Effector memory CD4-positive, alpha-beta T cell (primary cell): ENCODE measurements at places on chromosomes 4 and X.
A peak's percentile ranks its signal among the peaks of the same experiment; 100 is the strongest.

GRCh38 chrX:10098270-10098713, 58.5 kb upstream of the CLCN4 start:
- no peaks in the 10 kb centered on the region for H3K27me3 ChIP-seq
- H3K27ac ChIP-seq, result peak overlapping the region; percentile 64
- peak; percentile 33 for DNase-seq
- peaks cover 8% of the 10 kb centered on the region for H3K4me1 ChIP-seq
- H3K4me3 ChIP-seq, result peak overlapping the region; percentile 54
- no peaks in the 10 kb centered on the region for H3K36me3 ChIP-seq

DNA sequence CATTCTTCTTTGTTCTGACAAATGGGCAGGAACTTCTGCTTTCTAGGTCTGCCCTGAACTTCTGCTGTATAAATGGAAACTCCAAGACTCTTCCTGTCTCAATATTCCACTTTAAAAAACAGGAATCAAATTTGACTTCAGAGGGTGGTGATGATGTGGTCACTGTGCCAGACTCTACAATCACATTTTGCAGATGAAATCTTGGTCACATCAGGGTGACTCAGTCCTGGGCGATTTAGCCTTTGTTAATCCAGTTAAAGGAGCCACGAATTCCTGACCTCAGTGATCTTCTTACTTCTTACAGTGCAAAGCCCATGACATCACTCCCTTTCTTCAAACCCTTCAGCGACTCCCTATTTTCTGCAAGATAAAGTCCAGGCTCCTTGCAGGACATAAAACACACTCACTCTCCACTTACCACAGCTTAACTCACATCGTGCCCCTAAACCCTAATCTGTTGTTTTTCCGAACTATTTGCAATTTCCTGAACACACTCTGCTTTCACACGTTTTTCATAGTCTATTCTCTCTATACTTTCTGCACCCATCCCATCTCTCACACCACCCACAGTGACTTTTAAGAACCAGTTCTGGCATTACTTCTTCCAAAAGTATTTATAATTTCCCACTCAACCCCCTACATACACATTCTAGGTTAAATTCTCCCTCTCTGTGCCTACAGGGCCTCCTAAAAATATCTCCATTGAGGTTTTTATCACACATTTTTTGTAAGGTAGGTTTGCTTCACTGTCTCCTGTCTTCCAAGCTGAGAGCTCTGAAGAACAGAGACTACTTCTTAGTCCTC, 11.1 kb downstream of the GASK1B start:
- no peak for DNase-seq
- no peaks in the 10 kb centered on the region for H3K27me3 ChIP-seq
- H3K36me3 ChIP-seq, result no peaks in the 10 kb centered on the region
- H3K4me1 ChIP-seq, result no peaks in the 10 kb centered on the region
- H3K27ac ChIP-seq, result no peak overlapping the region

DNA sequence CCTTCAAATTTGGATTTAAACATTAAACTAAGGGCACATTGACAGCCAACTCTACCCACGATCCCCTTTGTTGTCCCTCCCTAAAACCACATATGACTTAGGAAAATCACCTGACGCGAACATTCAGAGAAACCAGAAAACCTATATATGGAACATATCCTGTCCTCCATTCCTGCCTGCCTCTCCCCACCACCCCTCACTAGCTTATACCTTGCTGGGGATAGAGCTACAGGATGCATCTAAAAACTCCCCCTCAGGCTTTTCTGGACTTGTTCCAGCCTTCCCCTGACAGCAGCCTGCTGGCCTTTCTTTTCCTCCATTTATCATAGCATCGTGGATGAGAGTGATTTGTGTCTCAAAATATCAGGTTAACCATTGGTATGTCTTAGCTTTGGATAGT, 8.8 kb downstream of the STK26 start:
- H3K27me3 ChIP-seq, result no peaks in the 10 kb centered on the region
- no peaks in the 10 kb centered on the region for H3K4me1 ChIP-seq
- no peak overlapping the region for H3K27ac ChIP-seq
- H3K36me3 ChIP-seq, result no peaks in the 10 kb centered on the region

GRCh38 chrX:71604141-71604540, 14.2 kb downstream of the CXCR3 start:
- no peak for DNase-seq
- no peaks in the 10 kb centered on the region for H3K27me3 ChIP-seq
- peaks cover 21% of the 10 kb centered on the region for H3K4me1 ChIP-seq
- no peak overlapping the region for H3K27ac ChIP-seq

DNA sequence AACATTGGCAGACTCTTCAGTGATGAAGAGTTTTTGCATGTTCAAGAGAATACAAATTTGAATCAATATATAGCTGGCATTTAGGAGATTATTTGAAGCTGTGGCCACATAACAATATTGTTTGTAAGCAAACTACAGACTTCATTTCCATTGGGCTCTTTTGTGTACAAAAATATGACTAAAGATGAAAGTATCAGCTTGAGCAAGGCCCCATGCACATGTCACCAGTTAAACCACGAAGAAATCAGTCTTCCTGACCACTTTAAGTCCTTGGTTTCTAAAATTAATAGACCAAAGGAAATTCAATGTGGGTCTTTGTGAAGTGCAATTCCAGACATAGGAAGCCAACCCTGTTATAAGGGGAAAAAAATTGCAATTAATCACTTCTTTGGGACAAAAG, 1664.6 kb upstream of the ADGRL3 start:
- no peak overlapping the region for H3K27ac ChIP-seq
- no peaks in the 10 kb centered on the region for H3K36me3 ChIP-seq
- no peak for DNase-seq
- no peak overlapping the region for H3K4me3 ChIP-seq

- H3K36me3 ChIP-seq, result no peaks in the 10 kb centered on the region
- H3K4me3 ChIP-seq, result peak overlapping the region; percentile 67
- no peak for DNase-seq
- H3K27ac ChIP-seq, result peak overlapping the region; percentile 84
- H3K27me3 ChIP-seq, result no peaks in the 10 kb centered on the region
- peaks cover 16% of the 10 kb centered on the region for H3K4me1 ChIP-seq
These were observed 939 bp downstream of the PDK3 start for GRCh38 chrX:24466025-24466424.

DNA sequence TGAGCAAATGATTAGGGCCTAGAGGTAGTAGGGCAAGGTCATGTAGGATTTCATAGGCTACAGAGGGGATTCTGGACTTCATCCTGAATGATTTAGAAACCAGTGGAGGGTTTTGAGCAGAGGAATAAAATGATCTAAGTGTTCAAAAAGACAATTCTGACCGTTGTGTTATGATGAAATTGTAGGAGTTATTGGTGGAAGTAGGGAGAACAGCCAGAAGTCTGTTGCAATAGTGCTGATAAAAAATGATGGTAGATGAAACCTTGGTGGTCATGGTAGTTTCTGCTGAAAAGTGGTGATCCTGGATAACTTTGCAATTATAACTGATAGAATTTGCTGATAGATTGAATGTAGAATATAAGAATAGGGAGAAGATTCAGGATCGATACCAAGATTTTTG, 60.2 kb downstream of the MID1IP1 start:
- H3K36me3 ChIP-seq, result no peaks in the 10 kb centered on the region
- no peak overlapping the region for H3K4me3 ChIP-seq
- H3K27ac ChIP-seq, result no peak overlapping the region

GRCh38 chr4:187364401-187364800, 631.2 kb upstream of the ZFP42 start:
- no peak overlapping the region for H3K27ac ChIP-seq
- no peak overlapping the region for H3K4me3 ChIP-seq
- no peak for DNase-seq
- no peaks in the 10 kb centered on the region for H3K36me3 ChIP-seq
- H3K27me3 ChIP-seq, result no peaks in the 10 kb centered on the region
- H3K4me1 ChIP-seq, result no peaks in the 10 kb centered on the region

GRCh38 chrX:147738265-147738664, 173.5 kb upstream of the FMR1 start:
- H3K27ac ChIP-seq, result no peak overlapping the region
- no peaks in the 10 kb centered on the region for H3K4me1 ChIP-seq
- no peak for DNase-seq
- no peak overlapping the region for H3K4me3 ChIP-seq
- H3K27me3 ChIP-seq, result no peaks in the 10 kb centered on the region

GRCh38 chr4:120855307-120856001, 67.1 kb downstream of the PRDM5 start:
- H3K27me3 ChIP-seq, result no peaks in the 10 kb centered on the region
- no peaks in the 10 kb centered on the region for H3K4me1 ChIP-seq
- DNase-seq, result no peak
- no peak overlapping the region for H3K27ac ChIP-seq
- no peaks in the 10 kb centered on the region for H3K36me3 ChIP-seq
- no peak overlapping the region for H3K4me3 ChIP-seq

DNA sequence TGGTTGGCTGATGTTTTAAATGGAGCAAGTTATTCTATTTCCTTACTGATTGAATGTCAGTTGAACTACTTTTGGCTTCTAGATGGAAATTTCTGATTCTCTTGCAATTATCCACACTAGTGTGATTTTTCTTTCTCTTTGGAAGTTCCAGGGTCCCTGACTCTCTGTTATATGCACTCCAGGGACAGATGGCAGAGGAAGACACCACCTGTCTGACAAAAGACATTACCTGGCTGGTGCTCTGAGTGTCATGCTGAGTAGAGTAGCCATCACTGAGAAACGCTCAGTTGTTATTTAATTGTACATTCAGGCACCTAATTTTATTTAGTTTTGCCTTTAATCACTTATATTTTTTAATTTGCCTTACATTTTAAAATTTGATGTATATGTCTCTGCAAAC, 105.4 kb upstream of the TLL1 start:
- H3K27me3 ChIP-seq, result no peaks in the 10 kb centered on the region
- no peak for DNase-seq
- H3K4me1 ChIP-seq, result no peaks in the 10 kb centered on the region
- no peak overlapping the region for H3K4me3 ChIP-seq

DNA sequence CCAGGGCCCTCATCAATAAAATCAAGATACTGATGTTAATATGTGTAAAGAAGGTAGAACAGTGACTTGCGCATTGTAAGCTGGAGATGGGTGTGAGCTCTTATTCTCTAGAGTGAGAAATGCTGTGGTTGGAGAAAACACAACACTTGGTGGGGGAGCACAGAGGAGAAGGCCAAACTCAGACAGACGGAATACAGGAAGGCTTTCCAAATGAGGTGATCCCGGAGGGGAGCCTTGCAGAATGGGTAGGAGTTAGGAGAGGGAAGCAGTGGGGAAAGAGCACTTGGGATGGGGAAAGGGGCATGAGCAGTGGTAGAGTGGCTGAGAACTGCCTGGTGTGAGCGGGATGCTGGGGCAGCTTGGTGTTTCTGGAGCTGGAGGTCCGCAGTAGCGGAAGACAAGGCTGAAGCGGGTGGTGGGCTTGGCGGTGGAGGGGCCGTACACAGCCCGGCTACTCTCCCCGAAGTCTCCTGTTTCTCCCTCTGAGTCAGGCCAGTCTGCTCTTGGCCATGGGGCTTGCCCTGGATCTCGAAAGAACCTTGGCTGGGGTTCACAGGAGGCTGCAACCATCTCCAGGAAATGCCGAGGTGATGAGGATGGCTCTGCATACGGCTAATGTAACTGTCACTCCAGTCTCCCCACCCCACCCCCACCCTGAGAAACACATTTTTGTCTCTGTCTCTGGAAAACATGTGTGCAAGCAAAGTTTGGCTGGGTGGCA, 11.3 kb upstream of the PLAC1 start:
- DNase-seq, result no peak
- H3K4me3 ChIP-seq, result no peak overlapping the region
- H3K27ac ChIP-seq, result no peak overlapping the region
- no peaks in the 10 kb centered on the region for H3K4me1 ChIP-seq

DNA sequence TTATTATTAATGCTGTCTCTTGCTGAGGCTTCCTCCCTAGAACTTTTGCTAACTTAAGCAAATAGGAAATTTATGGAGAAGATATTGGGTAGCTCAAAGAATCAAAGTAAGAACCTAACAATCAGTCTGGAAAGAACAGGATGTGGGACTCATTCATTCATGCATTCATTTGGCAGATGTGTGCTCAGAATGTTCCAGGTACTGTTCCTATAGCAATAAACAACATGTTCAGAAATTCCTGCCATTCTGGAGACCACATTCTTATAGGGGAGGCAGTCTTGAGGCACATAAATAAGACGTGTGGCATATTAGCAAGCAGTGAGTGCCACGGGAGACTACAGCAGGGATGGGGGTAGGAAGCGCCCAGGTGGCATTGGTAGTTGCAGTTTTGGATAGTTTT, 5.0 kb downstream of the GRK4 start:
- H3K4me3 ChIP-seq, result no peak overlapping the region
- no peak for DNase-seq
- H3K27me3 ChIP-seq, result no peaks in the 10 kb centered on the region
- peaks cover 7% of the 10 kb centered on the region for H3K4me1 ChIP-seq
- H3K36me3 ChIP-seq, result no peaks in the 10 kb centered on the region

DNA sequence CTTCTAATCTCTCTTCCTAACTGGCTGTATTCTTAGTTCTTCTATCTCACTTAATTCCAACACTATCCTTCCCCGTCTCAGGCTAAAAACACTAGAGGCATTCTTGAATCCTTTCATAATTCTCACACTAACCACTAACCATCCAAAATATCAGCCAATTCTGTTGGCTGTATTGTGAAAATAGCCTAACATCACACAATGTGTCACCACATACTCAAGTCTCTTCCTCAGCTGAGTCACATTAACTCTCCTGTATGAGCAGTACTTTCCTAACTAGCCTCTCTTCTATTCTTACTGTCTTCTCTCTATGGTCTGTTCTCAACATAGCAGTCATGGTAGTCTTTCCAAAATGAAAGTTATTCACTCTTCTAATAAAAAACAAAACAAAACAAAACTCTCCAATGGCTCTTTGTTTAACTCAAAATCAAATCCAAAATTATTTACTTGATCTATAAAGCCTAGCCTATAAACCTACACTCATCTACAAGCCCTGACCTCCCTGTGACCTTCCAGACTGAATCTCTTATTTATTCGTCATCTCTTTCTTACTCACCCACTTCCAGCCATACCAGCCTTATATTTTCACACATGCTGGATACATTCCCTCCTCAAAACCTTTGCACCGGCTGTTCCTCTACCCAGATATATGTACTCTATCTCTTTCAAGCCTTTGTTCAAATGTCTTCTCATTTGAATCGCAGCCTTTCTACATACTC, 445.9 kb downstream of the TLL1 start:
- H3K4me3 ChIP-seq, result no peak overlapping the region
- H3K27me3 ChIP-seq, result no peaks in the 10 kb centered on the region
- H3K4me1 ChIP-seq, result no peaks in the 10 kb centered on the region
- H3K27ac ChIP-seq, result no peak overlapping the region
- DNase-seq, result no peak
- no peaks in the 10 kb centered on the region for H3K36me3 ChIP-seq

DNA sequence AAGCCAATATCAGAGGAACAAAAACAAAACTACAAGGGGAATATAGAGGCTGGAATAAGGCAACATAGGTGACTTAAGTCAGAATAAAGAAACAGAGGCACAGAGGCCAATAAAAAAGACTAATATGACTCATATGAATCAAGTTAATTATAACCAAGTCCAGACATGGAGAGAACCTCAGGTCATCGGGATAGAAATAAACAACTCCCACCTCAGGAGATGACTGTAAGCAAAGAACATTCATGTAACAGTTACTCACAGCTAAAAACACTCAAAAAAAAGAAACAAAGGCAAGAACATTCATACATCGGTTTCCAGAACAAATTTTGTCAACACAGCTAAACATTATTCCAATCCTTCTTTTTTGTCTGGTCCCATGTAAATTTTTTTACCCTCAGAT, 60.3 kb upstream of the RXFP1 start:
- no peak for DNase-seq
- H3K27me3 ChIP-seq, result no peaks in the 10 kb centered on the region
- no peaks in the 10 kb centered on the region for H3K4me1 ChIP-seq
